Brain (organoid and tissue), 16 donors: ENCODE measurements at places on chromosomes 3 and 15.

DNA sequence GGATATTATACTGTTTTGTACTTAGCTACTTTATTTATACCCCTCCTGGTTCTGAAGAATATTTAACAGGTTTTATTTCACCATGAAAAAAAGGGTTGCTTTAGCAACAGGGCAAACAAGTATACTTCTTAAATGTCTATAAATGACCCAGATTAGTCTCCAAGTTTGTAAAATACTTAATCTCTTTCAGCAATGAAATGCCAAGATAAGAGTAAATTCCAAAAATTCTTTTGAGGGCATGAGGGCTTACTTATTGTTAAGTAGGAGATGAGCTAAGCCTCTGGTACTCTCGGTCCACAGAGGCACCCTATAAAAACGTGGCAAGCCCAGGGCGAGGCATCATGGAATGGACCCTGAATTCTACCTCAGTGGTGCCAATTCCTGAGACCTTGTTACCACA, 264.8 kb upstream of the NSMCE3 start:
- DNase-seq = no peak

DNA sequence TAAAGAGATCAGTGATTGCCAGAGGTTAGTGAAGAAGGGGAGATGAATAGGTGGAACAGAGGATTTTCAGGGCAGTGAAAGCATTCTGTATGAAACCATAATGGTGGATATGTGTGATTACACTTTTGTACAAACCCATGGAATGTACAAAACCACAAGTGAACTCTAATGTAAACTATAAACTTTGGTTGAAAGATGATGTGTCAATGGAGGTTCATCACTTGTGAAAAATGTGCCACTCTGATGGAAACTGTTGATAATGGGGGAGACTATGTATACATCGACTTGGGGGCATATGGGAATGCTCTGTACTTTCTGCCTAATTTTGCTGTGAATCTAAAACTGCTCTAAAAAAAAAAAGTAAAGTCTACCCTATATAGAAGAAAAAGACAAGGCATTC, 68.7 kb upstream of the ARHGEF3 start:
- DNase-seq = no peak

GRCh38 chr3:138439646-138440045, 5.2 kb downstream of the ESYT3 start:
- DNase-seq = no peak

- peak; percentile 86 for DNase-seq
Measured at GRCh38 chr15:29570948-29571791, 251.1 kb downstream of the TJP1 start.

DNA sequence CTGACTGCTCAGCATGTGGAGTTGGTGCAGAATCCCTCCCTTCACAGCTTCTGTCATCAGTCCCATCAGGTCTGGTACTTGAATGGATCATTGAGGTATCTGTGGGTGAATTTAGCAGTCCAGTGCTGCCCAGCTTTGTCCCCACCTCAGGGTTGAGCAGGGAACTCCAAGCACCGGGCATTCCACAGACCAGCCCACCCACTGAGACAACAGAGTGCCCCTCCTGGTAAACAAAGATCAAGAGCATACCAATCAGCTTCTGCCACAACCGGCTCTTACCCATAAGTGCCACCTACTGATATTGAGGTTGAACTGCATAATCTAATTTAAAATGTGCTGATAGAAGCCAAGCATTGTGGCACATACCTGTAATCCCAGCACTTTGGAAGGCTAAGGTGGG, 57.1 kb upstream of the FXR1 start:
- DNase-seq = no peak

- no peak for DNase-seq
Measured at GRCh38 chr15:38625886-38626285, 61.3 kb upstream of the RASGRP1 start.

- DNase-seq = peak; percentile 84
Measured at GRCh38 chr3:124995460-124995994, 60.3 kb downstream of the HEG1 start.

DNA sequence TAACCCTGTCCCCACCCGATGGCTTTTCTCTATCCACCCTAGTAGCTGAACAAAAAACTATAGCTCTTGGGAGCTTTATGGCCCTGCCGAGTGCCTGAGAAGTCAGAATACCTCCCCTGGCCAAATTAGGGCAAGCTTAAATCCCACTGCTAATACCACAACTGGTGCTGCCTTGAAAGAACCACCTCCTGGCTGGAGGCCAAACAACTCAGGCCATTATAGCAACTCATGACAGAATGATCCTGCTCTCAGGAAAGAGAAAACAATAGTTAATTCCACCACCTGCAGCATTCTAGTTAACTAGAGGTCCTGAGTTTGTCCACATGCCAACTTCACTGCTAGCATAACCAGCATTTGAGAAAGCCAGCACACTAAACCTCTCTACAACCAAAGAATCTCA, 123.2 kb downstream of the RTP4 start:
- no peak for DNase-seq

DNA sequence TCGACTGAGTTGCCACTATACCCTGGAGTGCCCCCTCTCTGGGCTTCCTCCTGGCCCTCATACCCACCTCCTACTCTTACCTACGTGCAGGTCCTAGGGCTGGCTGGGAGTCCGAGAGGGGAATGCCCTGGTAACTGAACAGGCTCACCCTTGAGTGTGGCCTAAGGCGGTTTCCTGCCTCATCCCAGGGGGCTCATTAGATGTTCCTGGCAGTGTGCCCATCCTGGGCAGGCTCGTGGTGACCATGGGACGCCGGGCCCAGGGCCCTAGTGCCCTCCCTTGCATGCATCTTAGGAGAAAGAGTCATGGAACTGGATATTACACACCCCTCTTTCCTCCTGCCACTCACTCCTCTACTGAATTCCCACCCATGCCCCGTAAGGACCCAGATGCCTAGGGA, 2.8 kb downstream of the SEMA4B start:
- no peak for DNase-seq

- DNase-seq = no peak
Measured at GRCh38 chr3:113585720-113586119, 53.4 kb downstream of the SIDT1 start.

- no peak for DNase-seq
Measured at GRCh38 chr3:155019575-155019974, 60.5 kb upstream of the MME start.

DNA sequence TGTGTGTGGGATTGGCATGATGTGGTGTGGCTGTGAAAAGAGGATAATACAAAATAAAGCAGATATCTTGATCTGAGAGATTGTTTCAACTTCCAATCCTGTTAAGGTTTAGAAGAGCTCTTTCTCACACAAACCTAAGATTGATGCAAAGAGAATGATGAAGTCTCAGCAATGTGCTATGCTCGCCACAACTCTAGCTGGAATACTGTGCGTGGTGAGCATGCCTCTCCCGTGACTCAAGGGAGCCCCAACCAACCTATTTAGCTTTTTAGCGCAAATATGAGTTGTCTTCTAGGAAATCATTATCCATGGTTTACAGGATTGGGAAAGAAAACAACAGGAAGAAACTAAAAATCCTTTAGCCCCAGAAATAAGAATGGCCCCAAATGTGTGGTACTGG, 28.5 kb downstream of the BTLA start:
- no peak for DNase-seq

GRCh38 chr3:14461006-14461747, 58.8 kb downstream of the SLC6A6 start:
- DNase-seq = no peak

DNA sequence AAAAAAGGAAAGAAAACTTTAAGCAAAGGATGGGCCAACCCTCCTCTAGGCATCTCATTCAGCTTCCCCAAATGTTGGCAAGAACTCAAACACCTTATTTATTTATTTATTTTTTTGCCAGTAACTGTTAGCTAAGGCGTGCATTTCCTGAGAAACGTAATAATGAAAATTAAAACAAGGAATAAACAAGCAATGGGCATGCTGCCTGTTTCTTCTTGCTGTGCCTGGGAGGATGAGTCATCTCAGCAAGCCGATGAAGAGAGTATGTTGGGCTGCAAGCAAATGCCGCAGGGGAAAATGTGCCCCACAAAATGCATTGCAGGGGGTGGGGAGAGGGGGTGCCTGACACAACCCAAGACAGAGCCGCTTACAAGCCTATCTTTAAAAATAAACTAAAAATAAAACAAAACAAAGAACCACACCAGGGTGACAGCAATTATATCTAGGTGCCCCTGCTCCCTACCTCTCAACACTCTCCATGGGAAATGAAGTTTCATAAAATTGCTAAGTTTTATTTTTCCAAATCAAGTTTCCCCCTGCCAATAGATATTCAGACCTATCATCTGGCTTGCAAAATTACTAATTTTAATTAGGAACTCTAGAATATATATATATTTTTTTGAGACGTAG, 40.3 kb downstream of the EIF4E3 start:
- DNase-seq = no peak

DNA sequence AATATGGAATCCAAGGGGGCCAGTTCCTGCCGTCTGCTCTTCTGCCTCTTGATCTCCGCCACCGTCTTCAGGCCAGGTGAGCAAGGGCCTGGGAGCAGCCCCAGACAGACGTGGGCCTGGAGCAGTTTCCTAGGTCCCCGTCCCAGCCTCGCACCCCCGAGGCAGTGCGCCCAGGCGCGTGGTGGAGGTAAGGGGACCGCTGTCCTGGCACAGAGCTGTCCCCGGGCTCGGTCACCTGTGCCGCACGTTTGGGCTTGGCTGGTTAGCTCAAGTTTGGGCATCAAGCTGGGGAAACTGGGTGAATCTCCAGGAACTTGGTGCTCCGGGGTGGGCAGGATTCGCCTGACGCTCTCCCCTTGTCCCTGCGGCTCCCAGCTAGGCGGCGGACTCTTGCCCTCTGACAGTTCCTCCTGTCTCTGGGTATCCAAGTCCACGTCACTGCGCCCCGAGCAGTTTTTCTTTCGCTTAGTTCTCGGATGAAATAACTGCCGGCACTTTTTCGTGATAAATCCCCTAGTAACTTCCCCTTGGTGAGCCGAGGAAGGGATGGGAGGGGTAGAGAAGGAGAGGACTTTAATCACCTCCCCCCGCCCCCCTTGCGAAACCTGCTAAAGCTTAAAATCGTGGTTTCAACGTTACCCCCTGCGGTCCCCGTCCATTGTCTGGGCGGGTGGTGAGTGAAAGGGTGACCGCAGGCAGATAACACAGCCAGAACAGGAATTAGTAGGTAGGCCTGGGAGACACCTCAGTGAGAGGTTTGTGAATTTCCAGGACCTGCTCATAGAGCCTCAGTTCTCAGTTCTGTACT, 901 bp downstream of the ALCAM start:
- DNase-seq = peak; percentile 36

DNA sequence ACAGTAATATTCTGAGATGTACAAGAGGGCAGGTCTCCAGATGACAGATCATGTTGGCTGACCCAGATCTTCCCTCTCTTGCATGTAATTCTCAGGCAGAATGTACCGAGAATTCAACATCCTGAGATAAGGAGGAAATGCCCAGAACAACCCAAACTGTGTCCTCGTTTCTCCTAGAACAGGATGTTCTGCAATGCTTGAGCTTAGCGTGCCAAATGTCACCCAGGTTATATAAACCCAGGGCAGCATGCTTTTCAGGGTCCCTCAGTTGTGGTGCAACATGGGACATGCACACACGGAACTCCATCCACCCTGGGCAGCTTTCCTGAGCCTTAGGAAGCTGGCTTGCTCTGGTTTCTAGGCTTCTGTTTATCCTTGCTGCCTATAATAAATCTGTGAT, 102.1 kb upstream of the CMC1 start:
- DNase-seq = no peak

GRCh38 chr15:29867241-29868000, 45.2 kb upstream of the TJP1 start:
- DNase-seq = no peak

DNA sequence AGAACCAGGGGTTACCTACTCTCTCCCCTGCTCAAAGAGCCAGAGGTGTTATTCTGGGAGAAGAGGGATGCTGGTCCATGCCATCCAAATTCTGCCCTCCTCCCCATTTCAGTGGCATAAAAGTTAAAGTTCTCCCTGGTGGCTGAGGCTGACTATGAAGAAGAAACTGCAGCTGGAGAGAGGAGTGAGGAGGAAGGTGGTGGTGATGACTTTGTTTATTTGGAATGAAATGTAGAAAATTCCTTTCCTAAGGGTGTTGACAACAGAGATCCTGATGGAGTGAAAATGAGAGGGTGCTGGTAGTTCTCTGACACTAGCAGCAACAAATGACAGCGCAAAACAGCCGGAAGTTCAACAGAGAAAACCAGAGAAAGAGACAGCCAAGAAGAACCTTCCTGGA, 100.4 kb downstream of the PCCB start:
- DNase-seq = no peak

DNA sequence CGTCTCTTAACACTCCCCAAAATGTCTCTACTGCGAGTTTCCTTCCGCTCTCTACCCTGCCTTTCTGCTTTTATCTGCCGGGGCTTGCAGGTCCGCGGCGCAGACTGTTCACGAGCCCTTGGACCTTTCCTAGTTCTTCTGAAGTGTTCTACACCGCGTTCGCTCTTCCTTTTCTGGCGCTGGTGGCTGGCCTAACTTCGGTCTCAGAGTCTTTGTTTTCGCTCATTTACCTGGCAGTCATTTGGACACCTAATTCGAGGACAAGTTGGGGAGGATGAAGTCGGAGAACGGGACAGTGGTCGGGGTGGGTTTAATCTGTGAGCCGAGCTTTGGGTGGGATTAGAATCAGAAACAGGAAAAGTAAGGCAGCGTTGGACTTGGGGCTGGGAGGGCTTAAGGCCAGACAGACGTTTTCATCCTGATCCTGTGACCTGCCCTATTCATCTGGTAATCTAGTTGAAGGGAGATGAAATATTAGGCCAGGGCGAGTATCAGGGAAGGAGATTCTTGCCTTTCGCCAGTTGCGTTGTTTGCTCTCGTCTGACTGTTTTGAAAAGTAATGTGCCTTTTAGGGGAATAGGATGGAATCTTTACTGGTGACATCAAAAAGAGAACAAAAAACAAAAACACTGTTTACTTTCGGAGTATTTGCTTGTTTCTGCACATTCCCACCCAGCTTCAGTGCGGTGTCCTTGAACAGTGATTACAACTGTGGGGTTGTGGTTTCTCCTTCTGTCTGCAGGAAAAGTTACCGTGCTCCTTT, 1.8 kb downstream of the DIPK2A start:
- DNase-seq = peak; percentile 90
